ENCODE measurements at places on chromosomes 2 and 18. TPM values are rescaled to one million over a fixed set of nuclear protein-coding genes. Genes with fewer than 3 reads are reported as not detected.

- DNase-seq = no peak
Measured at GRCh38 chr2:55986700-55987440, 63.3 kb upstream of the EFEMP1 start.

CEP192 gene
- total RNA-seq = 33.6 TPM

CNRIP1 gene
- not detected for total RNA-seq

DNA sequence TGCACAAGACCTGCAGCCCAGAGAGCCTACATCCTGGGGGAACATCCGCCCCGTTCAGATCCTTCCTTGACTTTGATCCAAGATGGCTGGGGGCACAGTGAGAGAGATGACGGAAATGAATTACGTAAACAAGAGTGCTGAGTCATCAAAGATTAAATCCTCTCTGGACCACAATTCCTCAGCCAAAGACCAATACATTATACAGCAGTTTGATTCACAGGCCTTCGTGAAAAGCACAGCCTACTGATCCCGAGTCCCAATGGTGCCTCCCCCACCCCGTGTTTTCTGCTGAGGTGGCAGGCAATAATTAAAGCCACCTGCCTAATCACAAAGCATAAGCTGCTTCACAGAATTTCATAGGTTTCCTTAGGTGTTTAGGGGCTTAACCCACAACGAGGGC lies 43.0 kb downstream of the MYO5B start:
- DNase-seq = no peak

GRCh38 chr2:110717734-110718133 lies 14.6 kb upstream of the ACOXL start:
- no peak for DNase-seq

Data from activated naive CD4-positive, alpha-beta T cell treated with anti-CD3 and anti-CD28 coated beads for 36 hours (primary cell).